Sigmoid colon (tissue), 7 donors: ENCODE measurements at places on chromosomes 1 and 21. TPM values are rescaled to one million over a fixed set of nuclear protein-coding genes. Genes with fewer than 3 reads are reported as not detected.
A peak's percentile ranks its signal among the peaks of the same experiment; 100 is the strongest.

The TENT5C gene
- total RNA-seq: 5.6 TPM

The CD164L2 gene
- total RNA-seq: not detected

The TAS1R1 gene
- not detected for total RNA-seq

The CAPN9 gene
- not detected for total RNA-seq

The PCBP3 gene
- total RNA-seq: 8.6 TPM

The OXCT2 gene
- total RNA-seq: 0.55 TPM

The SLC22A15 gene
- 3.2 TPM for total RNA-seq

The DCST1 gene
- total RNA-seq: not detected

The RSPO1 gene
- 0.82 TPM for total RNA-seq

The FCGR3A gene
- 19.3 TPM for total RNA-seq

The CELA2A gene
- total RNA-seq: not detected

The L1TD1 gene
- 0.27 TPM for total RNA-seq

The ATP1A4 gene
- not detected for total RNA-seq

The SLC45A1 gene
- total RNA-seq: 3.9 TPM

DNA sequence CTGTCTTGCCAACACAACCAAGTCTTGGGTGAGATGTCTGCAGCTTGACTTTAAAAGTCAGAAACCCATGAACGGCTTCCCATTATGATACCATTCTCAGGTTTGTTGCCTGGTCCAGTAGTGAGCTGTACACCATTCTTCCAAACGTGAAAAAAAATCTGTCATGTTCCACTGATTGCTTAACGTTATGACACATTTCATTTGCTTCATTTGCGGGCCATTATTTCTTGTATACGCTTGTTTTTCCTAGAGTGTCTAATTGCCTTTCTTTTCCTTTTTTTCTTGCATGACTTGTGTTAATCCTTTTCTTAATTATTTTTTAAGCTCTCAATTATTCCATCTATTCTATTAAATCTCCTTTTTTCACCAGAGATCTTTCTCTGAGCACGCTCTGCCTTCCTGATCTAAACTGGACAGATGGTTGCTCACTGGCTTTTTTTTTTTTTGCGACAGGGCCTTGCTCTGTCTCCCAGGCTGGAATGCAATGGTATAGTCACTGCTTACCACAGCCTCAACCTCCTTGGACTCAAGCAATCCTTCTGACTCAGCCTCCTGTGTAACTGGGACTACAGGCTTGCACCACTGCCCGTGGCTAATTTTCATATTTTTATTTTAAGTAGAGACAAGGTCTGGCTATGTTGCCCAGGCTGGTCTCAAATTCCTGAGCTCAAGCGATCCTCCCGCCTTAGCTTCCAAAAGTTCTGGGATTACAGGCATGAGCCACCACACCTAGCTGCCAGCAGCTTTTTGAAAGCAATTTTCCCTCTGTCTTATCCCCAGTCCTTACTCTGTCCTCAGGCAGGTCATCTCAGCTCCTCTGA, 31.7 kb upstream of the CAMTA1 start:
- no peak for DNase-seq

DNA sequence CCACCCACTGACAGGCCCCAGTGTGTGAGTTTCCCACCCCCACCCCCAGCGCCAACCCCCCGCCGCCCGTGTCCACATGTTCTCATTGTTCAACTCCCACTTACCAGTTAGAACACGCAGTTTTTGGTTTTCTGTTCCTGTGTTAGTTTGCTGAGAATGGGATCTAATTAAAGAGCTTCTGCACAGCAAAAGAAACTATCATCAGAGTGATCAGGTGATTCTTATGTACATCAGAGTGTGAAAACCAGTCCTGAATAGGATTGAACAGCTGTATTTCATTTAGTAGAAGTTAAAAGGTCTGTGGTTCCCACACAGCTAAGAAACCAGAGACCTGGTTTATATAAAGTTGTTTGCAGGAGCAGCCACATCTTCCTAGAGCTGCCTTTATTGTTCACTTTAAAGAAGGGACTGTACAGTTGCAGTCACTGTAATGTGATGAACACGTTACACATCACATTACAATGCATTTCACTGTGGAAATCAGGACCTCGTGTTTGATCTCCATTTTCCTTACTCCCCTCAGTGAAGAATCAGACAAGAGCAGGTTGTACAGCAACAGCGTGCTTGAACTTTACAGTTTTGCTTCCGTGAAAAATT, 1.2 kb downstream of the GBP6 start:
- DNase-seq: no peak

DNA sequence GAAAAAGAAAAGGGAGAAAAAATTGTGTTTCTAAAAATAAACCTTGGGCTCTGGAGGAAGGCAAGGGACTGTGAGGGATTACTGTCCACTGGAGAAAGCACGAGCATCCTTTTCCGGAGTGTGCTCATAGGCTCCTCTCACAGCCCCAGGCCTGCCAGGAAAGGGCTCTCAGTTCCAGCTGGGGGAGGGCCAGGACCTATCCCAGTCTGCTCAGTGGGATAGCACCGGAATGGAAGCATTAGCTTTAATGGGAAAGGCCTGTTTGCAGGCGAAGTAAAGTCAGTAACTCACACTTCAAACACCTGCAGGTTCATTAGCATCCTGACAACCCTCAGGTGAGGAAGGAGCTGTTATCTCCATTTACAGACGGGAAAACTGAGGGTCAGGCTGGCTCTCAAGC, 113.9 kb upstream of the USP24 start:
- no peak for DNase-seq

GRCh38 chr21:27393726-27394125, 426.8 kb upstream of the ADAMTS5 start:
- no peak for DNase-seq

- DNase-seq: no peak
Observed at GRCh38 chr1:33002006-33002405, 34.7 kb downstream of the AK2 start.

DNA sequence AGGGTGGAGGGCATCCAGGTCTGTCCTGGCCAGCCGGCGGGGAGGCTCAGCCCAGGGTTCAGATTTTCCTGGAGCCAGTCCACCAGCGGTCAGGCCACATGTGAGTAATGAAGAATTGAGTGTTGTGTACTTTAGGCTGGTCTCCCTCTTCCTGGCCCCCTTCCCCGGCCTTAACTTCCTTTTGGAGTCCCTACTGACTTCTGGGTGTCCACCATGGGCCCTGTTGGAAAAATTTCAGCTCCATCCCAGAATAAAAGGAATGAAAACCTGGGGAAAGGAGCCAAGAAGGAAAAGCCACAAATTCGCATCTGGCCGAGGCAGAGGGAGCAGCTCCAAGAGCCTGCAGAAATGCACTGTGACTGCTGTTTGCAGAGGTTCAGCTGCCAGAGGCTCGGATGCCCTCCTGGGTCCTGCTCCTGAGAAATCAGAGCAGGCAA, 35.5 kb upstream of the HHAT start:
- DNase-seq: peak; percentile 89

DNA sequence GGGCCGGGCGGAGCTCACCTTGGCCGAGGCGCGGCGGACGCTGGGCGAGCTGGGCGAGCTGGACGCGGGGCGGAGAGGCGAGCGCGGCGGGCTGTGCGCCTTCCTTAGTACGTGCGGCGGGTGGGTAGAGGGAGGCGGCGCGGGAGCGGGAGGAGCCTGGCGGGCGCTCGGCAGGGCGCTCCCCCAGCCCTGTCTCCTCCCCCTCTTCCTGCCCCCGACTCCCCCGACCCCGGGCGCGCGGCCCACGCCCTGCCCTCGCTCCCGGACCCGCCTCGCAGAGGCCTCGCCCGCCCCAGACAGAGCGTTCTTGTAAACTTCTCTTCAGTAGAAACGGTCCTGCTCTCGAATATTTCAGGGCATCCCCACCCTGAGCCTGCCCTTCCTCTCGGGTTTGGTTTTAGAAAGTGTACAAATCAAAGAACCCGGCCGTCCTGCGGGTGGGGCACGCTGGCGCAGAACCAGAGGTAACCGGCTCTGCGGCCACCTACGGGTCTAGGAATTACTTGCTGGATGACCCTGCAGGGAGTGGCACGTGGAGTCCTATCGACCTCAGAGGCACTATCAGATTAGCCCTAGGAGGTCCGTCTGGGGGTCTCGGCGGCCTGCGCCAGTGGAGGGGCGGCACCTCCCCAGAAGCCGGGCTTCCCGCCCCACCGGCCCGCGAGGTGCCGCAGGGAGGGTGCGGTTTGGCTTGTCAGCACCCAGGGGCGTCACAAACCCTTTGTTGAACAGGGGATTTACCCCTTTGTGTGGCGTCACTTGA, at the start of gene S100A10:
TSS of gene S100A10 (minus strand) at position 126 of the 763 bp plus-strand sequence. CDS start 7,629 bp downstream, outside the sequence.
- peak; percentile 91 for DNase-seq

DNA sequence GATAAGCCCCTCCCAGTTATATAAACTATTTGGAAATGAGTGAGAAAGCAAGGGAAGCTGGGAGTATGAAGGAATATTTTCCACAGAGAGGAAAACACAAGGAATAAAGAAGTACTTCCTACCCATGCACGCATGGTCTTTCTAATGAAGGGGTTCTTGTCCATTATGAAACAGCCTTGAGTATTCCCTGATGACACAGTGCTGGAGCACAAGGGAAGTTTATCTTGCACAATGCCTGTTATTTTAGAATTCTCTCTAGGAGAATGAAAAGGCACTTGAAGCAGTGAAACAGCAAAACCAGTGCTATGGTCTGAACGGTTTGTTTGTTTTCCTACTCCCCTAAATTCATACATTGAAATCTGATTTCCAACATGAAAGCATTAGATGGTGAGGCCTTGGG, 38.6 kb upstream of the ADAMTS1 start:
- no peak for DNase-seq

DNA sequence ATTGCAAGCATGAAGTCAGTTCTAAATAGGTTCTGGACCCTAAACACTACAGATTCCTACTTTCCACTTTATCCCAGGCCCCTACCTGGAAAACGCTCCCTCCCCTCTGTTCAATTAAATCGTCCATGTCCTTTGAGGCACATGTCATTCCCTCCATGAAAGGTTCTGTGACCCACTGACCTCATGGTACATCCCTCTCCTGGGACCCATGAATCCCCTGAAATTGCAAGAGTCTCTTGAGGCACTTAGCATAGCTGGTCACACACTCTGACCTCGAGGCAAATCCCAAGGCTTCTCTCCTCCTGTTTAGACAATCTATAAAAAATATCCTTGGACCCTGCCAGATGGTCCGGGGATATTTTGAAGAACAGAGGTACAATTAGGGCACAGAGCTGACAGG, 34.3 kb upstream of the KRTAP19-8 start:
- DNase-seq: no peak

GRCh38 chr1:4172644-4173599, 272.9 kb upstream of the C1orf174 start:
- DNase-seq: peak; percentile 36

DNA sequence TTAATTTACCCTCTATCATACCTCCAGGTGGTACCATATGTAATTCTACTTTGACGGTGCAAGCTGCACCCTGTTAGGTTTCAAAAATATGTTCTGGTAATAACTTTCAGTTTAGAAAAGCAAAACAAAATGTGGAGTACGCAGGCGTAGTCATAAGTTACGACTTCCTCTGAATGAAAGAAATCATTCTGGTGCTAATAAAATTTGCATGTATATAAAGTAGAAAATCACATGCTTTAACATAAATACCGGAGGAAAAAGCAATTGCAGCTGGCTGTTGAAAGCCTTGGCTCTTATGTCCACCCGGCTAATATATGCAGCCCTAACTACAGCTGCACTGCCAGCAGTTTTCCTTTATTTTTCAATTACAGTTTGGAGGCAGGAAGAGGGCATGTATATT, 65.2 kb upstream of the TMPRSS15 start:
- no peak for DNase-seq

DNA sequence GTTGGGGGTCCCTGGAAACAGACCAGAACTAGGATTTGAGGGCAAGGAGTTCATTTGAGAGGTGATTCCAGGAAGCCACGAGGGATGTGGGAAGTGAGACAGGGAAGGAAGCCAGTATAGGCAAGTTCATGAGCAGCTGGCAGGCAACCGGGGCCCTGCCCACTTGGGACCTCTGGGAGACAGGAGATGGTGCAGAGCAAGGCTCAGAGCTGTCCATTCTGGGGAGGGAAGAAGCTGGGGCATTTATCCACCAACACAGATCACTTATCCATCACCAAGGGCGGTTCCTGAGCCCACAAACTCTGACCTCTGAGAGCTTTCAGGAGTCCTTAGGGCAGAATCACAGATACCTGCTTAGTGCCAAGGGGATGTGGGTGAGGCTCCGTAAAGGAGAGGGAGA, 16.8 kb downstream of the EDN2 start:
- DNase-seq: no peak

- peak; percentile 94 for DNase-seq
Observed at GRCh38 chr1:112716133-112716720, 1.1 kb upstream of the PPM1J start.

GRCh38 chr21:17949421-17949820, 130.3 kb upstream of the C21orf91 start:
- DNase-seq: no peak

- DNase-seq: no peak
Observed at GRCh38 chr1:153677718-153678518, 570 bp upstream of the NPR1 start.

- DNase-seq: no peak
Observed at GRCh38 chr1:94329986-94330385, 88.2 kb upstream of the ABCD3 start.

DNA sequence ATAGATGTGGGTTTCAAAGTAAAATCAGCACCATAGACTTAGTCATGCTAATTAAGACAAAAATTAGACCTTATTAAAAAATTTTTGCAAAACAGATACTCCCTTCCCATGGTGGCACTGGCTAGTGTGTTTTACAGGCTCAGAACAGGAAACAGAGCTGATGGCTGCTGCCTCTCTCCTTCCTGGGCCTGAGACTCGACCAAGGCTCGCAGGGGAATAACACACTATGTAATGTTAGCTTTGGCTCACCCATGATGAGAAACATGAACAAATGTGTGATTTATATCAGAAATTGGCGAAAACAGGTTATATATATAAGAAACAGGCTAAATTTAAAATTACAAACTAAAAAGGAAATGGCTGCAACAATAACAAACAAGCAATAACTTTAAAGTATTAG, 50.7 kb downstream of the ERG start:
- no peak for DNase-seq

- DNase-seq: no peak
Observed at GRCh38 chr1:219724440-219724839, 111.5 kb upstream of the ZC3H11B start.

DNA sequence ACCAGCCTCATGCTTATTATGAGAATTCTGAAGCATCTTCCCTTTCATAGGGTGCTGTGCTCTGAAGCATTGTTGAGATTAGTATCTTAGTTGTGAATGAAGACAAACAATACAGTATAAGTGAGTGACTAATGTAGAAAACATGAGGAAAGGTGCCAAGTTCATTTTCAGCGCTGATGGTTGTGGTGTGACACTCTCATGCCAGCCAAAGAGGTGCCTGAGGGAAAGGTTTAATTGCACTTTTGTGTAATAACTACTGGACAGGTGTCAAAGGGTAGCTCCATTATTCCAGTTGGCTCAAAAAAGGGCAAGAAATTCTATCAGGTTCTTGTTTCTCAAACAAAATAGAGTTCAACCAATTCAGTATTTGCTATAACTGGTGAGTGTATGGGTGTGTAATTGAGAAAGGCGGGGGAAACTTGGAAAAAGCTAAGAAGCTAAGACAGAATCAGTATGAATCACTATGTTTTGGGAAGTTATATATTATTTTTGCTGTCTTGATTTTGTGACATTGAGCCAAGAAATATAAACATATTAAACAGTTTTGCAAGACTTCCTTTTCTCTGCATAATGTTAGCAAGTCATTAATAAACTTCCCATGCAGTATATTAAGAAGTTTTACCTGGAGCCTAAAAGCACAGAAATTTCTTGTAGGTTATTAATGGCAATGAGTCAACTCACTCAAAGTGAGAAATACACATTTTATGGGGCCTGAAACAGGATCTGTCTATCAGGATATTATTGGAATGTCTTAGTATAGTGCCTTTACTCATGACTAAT, 31.8 kb downstream of the KCNK2 start:
- DNase-seq: no peak
